ENCODE measurements at places on chromosomes 2 and 18.

- no peak for DNase-seq
These were observed 558 bp downstream of the DNAJC10 start for GRCh38 chr2:182716650-182716979.

GRCh38 chr2:28206762-28207161 is 185.9 kb upstream of the FOSL2 start:
- DNase-seq, result no peak

DNA sequence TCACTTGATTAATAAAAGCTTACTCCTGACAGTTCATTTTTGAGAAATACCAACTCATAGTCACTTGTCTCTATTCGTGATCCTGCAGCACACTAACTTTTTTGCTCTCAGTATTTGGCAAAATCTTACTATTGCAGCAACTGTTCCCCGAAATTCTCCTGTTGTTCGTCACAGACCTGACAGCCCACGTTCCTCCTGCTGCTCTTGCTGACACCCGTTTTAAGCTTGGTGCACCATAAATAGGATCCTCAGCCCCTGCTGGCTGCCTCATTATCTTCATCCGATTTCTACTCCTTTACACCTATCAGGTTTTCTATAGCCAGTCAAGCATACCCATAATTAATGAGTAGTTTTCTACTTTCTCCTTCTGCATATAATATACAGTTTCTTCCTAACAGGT is 368.8 kb downstream of the PLCL1 start:
- DNase-seq, result no peak

- DNase-seq, result no peak
These were observed 36.7 kb downstream of the IL1R2 start for GRCh38 chr2:102028470-102028869.

DNA sequence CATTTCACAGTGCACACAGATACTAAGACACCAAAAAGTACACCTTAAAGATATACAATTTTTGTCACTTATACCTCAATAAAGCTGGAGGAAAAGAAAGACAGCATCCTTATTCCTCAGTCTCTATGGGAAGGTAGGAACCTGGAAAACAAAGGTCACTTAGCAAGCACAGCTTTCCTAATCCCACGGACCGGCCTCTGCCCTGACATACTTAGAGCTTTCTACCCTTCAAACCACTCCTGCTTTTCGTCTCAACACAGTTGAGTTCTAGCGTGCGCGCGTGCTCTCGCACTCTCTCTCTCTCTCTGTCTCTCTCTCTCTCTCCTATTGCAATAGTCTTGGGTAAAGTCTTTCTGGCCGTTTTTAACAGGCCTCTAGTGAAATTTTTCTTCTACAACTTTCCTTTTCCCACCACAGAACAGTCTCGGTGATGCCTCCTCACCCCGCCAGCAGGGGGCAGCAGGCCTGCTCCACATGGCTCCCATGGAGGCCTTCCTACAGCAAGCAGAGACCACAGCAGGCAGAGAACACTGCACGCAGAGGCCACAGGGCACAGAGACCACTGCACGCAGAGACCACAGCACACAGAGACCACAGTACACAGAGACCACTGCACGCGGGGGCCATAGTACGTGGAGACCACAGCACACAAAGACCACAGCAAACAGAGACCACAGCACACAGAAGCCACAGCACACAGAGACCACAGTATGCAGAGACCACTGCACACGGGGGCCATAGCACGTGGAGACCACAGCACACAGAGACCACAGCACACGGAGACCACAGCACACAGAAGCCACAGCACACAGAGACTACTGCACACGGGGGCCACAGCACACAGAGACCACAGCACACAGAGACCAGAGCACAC is 106.9 kb downstream of the FBXO15 start:
- DNase-seq, result no peak

GRCh38 chr2:84996909-84997308 is 25.9 kb downstream of the KCMF1 start:
- DNase-seq, result no peak

Data from A172 (cell line).